ENCODE measurements at places on chromosomes 7 and 10.

- no peak for DNase-seq
Observed at GRCh38 chr10:17028798-17029197, 100.8 kb downstream of the CUBN start.

- DNase-seq: peak; percentile 44
Observed at GRCh38 chr10:75910032-75910431, 478.6 kb downstream of the LRMDA start.

DNA sequence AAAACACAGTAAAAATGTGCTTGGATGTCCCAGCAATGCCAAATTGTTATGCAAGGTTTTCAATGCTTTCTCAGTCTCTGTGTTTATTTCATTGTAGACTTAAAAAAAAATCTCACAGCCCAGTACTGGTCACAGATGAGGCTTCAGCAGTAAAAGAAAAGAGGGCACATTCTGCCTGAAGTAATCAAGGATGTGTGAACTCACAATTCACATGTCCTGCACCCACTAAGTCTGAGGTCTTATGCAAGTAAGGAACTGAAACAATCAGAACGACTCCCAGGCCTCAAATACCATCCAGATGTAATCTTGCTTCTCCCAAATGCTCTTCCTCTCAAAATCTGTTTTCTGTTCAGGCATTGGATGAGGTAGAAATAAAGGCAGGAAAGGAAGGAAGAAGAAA, 33.7 kb downstream of the ADRB1 start:
- DNase-seq: no peak

- DNase-seq: no peak
Observed at GRCh38 chr7:85566095-85566794, 379.4 kb upstream of the SEMA3D start.

- DNase-seq: no peak
Observed at GRCh38 chr7:81210137-81211064, 291.6 kb upstream of the SEMA3C start.

DNA sequence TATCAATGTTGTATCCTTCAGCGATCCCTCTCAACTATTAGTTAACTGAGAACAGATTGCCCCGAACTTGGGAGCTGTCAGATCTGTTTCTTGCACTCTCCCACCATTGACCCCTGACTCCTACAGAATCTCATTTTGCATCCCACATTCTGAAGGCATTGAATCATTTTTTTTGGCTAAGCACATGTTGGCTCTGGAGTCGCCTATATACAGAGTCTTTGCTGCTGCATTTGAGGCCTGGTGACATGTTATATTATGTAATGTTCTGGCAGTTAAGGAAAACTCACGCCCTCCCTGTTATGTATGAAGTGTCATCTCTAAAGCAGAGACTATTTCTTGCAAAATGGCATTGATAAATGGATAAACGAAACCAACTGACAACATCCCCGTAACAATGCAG, 159.2 kb upstream of the ITGB1 start:
- no peak for DNase-seq

DNA sequence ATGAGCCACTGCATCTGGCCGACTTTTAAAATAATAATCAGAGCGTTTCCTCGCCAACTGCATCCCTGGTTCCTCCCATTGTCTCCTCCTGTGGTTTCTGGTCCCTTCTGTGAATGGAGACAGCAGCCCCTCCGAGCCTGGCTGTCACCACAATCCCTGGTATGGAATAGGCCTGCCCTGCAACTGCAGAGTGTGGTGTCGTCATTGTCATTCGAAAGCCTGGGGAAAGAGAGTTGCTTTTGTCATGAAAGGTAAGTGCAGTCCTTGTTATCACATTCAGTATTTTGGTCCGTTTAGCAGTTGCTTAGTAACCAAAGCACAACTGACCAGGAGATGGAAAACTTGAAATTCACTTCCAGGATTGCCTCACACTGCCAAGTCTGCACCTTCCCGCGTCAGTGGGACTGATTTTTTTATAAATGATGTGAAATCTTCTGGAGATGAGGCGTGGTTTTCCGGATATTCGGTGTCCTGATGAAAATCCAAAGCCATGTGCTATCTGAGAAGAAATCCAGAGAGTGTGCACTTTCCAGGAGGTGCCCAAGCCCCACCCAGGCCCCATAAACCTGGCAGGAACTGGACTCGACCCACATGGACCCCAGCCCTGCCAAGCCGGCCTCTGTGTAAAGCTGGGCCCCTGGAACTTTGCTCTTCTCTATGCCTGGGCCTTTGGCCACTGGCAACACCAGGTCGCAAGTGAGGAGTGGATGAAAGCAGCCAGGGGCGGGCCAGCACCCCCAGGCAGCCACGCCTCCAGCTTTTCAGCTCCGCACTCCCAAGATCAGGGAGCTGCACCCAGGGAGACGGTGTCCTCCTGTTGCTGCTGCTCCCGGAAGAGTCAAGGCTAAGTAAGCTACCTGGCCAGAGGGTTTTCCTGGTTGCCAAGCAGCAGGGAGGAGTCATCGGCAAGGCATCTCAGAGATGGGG, 133.7 kb upstream of the SH2B2 start:
- peak; percentile 86 for DNase-seq

DNA sequence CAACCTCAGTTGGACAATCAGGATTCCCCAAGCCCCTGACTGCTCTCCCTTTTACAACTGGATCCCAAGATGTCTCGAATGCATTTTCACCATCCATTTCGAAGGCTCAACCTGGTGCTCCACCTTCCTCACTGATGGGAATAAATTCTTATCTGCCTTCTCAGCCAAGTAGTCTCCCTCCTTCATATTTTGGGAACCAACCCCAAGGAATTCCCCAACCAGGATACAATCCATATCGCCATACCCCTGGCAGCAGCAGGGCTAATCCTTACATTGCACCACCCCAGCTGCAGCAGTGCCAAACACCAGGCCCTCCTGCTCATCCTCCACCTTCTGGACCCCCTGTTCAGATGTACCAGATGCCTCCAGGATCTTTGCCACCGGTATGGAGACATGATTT, 6.0 kb downstream of the SEC23IP start:
- no peak for DNase-seq

DNA sequence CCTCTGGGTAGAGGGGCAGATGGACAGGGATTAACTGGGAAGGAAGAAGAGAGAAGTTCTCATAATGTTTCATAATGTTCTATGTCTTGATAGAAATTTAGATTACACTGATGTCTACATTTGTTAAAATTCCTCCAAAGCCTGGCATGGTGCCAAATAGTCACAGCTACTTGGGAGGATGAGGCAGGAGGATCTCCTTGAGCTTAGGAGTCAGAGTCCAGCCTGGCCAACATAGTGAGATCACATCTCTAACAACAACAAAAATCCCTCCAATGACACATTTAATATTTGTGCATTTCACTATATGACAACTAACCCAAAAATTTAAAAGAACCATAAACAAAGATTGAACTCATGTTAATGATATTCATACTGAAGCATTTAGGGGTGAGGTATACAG, 33.0 kb upstream of the PPP1R3C start:
- no peak for DNase-seq

DNA sequence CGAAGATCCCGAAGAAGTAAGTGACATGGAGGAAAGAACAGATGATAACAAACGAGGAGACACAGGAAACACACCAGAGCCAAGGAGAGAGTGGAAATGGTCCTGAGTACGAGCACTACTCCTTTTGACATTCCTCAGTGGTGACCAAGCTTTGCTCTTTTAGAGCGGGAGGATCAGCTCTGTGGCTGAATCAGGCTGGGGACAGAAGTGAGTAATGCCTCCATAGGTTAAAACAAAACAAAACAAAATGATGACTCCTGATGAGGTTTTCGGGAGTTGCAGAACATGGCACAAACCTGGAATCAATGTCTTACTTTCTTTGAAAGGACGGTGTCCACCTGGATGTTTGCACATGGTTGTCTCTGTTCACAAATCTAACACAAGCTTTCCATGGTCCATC, 30.3 kb upstream of the TCF7L2 start:
- peak; percentile 74 for DNase-seq

- DNase-seq: peak; percentile 14
Observed at GRCh38 chr10:14879124-14879927, 660 bp downstream of the SUV39H2 start.

DNA sequence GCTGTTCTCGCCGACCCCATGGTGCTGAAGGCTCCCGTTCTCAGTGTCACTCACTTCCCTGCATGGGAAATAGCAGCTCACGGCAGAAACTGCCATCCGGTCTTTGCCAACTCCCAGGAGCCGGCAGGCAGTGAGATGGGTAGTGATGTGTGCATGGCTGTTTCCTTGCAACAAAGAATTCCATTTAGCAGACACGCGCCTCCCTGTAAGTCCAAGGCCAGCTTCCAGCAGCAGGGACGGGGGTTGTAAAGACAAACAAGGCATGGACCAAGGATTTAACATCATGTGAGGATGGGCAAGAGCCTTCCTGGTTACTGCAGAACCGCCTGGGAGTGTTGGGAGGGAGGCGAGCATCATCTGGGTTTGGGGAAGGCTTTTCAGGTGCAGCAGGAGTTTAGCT, 273.1 kb downstream of the GLRX3 start:
- DNase-seq: no peak

DNA sequence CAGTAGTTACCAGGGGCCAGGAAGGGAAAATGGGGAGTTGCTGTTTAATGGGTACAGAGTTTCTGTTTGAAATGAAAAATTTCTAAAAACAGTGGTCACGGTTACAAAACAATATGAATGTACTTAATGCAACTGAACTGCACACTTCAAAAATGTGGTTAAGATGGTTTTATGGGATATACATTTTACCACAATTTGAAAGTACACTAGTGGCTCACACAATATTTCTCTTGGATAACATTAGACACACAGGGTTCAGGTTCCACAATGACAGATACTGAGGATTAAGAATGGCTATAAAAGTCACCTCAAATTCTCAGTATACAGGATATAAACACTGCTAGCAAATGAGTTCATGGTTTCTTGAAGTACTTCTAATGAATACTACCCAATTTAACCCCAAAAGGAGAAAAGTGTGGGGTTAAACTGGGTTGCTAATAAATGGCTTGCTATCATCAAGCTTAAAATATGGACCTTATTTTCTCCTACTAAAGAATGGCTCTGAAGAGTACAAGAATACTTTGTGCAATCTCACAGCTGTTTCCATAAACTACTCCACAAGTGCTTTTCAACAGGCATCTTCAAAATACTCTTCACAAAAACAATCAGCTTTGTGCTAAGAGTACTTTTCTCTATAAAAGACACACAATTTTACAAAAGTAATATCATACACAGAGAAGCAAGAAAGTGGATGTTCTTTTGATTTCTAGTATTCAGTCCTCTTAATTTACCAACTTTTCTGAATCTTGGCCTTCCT, 92.9 kb downstream of the SRPK2 start:
- no peak for DNase-seq

- peak; percentile 62 for DNase-seq
Observed at GRCh38 chr10:96714031-96714590, 6.2 kb downstream of the PIK3AP1 start.

DNA sequence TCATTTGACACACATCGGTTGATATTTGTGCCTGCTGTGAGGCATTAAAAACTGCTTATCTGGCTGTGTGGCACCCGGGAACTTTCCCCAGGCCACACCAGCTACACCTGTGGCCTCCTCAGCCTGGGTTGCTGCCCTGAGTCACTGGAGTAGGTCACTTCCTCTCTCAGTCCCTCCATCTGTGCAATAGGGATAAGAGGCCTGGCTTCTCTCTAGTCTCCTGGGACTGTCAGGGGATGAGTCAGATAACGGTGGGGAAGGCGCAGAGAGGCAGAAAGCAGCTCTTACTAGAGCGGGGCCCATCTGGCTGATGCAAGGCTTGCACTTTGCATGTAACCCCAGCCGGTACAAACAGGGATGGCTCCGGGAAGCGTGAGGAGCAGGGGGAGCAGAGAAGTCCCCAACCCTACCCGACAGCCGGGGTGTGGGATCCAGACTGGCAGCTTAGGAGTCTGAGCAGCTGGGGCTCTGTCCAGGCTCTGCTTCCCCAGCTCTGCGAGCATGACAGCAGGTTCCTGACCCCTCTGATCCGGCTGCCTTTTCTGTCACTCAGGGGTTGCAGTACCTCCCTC, 34.0 kb downstream of the DNAJB12 start:
- DNase-seq: peak; percentile 90

DNA sequence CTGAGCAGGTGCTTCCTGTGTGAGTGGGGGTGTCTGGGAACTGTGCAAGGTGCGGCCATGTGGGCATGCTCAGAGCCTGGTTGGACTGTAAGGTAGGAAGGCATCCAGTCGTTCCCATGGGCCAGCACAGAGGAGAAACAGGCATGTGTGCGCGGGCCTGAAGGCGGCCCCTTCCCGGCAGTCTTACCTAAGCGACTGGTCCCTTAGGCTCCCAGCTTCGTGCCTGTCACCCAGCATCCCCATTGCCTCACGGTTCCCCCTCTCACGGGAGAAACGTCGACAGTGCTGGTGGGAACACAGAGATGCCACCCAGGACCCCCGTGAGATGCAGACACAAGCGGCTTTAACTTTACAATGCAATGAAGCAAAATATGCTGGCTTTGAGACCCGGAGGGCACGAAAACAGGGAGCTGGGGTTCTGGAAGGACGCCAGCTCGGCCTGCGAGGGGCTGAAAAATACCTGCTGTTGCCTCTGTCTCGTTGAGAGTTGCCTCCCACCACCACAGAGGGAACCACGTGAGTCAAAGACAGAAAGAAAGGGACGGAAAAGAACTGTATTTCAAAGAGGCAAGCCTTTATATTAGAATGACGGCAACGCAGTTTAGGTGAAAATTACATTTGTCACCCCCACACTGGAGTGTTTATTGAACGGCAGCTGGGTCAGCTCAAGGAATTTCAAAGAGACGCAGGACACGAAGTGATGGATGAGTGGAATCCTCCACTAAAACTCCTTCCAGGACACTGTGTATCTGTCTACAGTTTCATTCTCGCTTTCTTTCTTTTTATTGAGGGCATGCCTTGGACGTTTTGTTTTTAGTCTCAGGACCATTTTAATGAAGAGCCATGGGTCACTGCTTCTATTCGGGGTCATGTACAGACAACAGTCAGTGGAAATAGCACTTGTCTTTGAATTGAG, 128.4 kb downstream of the DNAJB6 start:
- no peak for DNase-seq

DNA sequence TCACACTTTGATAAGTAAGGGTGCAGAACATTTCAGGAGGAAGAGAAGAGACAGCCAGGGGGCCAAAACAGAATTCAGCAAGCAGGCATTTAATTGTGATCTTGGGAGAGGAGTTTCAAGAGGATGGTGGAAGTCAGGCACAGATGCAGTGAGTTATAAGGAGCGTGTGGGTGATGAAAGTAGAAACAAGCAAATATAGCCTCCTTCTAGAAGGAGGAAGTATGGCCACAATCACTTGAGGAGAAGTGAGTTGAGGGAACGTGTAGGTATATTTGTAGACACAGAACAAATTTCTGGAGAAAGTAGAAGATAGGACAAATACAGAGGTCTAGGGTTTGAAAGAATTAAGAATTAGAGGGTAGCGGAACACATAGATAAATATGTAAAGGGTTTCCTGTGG, 165.8 kb downstream of the CACNB2 start:
- DNase-seq: no peak

DNA sequence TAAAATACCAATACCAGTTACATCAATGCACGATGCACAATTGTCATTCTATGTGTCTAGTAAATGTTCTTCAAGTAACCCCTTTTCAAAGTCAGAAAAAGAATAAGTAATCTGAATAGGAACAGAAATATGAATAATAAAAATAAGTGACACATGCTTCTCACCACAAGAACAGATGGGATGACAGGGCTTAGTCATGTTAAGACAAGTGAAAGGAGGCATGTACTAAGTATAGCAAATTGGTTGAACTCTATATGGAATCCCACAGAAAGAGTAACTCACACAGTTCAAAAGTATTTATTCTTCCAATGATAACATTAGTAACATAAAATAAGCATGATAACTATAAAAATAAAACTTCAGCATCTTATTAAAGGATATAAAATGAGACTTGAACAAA, 100.9 kb upstream of the TAS2R16 start:
- no peak for DNase-seq
